Panc1 (cell line): ENCODE measurements at places on chromosomes 6 and 20. TPM values are rescaled to one million over a fixed set of nuclear protein-coding genes. Genes with fewer than 3 reads are reported as not detected.

The PSORS1C1 gene
- 2.9 TPM for total RNA-seq

The HLA-DMB gene
- total RNA-seq, result 0.44 TPM

The STXBP5 gene
- total RNA-seq, result 77.8 TPM

- no peaks in the 10 kb centered on the region for H3K27me3 ChIP-seq
- no peaks in the 10 kb centered on the region for H3K4me1 ChIP-seq
- H3K27ac ChIP-seq, result no peak overlapping the region
- no peak overlapping the region for H3K4me3 ChIP-seq
- H3K36me3 ChIP-seq, result no peaks in the 10 kb centered on the region
These were observed 95.7 kb downstream of the COL21A1 start for GRCh38 chr6:56151609-56152224.

GRCh38 chr6:145312481-145312880, 422.8 kb downstream of the EPM2A start:
- no peaks in the 10 kb centered on the region for H3K27me3 ChIP-seq
- no peak for DNase-seq
- H3K4me3 ChIP-seq, result no peak overlapping the region

The RAET1L gene
- not detected for total RNA-seq

GRCh38 chr6:71194724-71195123, 93.9 kb upstream of the OGFRL1 start:
- H3K27ac ChIP-seq, result no peak overlapping the region
- no peaks in the 10 kb centered on the region for H3K27me3 ChIP-seq
- no peaks in the 10 kb centered on the region for H3K36me3 ChIP-seq
- no peak for DNase-seq

GRCh38 chr6:143059663-143060353, 881 bp upstream of the AIG1 start:
- peak overlapping the region; percentile 81 for H3K4me3 ChIP-seq
- no peaks in the 10 kb centered on the region for H3K27me3 ChIP-seq
- H3K27ac ChIP-seq, result peak overlapping the region; percentile 64
- H3K4me1 ChIP-seq, result peaks cover 7% of the 10 kb centered on the region
- no peaks in the 10 kb centered on the region for H3K36me3 ChIP-seq

GRCh38 chr6:6841571-6841970, 253.1 kb downstream of the LY86 start:
- H3K27me3 ChIP-seq, result peaks cover 22% of the 10 kb centered on the region
- no peak for DNase-seq
- no peaks in the 10 kb centered on the region for H3K4me1 ChIP-seq

DNA sequence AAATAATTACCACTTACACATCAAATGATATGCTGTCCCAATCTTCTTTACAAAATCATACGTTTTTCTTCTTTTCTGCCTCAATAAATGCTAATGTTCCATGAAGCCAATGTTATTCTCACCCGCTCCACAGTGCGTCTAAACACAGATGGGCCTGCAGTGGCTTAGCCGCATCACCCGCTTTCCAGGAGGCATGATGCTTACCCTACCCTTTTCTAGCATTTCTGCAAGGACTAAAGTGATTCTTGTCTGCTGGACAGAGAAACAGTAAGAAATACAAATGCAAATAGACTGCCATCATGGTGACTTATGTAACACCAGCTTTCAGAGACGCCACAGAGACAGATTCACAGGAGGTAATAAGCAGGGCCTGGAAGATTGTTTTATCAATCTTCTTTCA, 104.4 kb downstream of the RNASET2 start:
- H3K27me3 ChIP-seq, result peaks cover 9% of the 10 kb centered on the region; the same call in 1 of the 2 replicates
- no peak for DNase-seq
- H3K36me3 ChIP-seq, result no peaks in the 10 kb centered on the region

DNA sequence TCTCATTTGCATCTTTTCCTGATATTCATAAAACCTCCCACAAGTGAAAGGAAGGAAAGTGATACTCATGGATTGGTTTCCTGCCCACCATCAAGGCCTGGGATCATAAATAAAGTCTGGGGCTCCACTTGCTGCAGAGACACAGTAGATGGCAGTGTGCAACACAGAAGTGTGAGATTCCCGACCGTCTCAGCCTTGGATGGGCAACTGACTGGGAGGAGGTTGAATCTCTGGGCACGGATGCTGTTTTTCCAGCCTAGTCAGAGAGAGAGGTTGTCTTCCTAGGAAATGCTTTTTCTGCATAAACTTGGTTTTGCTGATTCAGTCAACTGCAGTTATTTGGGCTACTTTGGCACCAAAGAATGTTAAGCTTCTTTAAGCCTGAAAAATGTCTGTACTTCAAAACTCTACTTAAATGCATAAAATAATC, 9.9 kb upstream of the RFPL4B start:
- DNase-seq, result peak; percentile 50
- no peak overlapping the region for H3K4me3 ChIP-seq
- no peak overlapping the region for H3K27ac ChIP-seq
- H3K4me1 ChIP-seq, result no peaks in the 10 kb centered on the region
- no peaks in the 10 kb centered on the region for H3K36me3 ChIP-seq

GRCh38 chr20:63694584-63695423, 1.6 kb upstream of the TNFRSF6B start:
- no peak overlapping the region for H3K4me3 ChIP-seq
- DNase-seq, result no peak
- no peaks in the 10 kb centered on the region for H3K27me3 ChIP-seq
- H3K36me3 ChIP-seq, result no peaks in the 10 kb centered on the region
- H3K27ac ChIP-seq, result 0 out of 2 replicates have a peak overlapping the region, but pooled peaks have one; percentile 23
- H3K4me1 ChIP-seq, result peaks cover 43% of the 10 kb centered on the region
